ENCODE measurements at places on chromosomes 16 and 17.

DNA sequence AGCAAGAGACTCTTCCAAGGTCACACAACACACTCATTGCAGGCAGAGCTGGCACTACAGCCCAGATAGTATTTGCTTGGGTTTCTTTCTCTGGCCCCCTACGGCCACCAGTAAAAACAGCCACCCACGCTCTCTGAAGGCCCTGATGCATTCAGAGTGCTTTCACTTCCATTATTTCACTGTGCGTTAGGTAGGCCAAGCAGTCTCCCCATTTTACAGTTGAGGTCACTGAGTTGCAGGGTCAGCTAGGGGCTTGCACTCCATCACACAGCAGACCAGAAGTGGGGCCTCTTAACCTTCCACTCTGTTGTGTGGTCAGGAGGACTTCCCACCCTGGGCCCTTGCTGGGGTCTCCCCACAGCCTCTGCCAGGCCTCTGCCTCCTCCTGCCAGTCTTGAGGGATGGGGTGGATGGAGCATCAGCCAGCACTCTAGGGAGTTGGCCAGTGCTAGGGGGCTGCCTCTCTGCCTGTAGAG, 2.5 kb downstream of the TBX21 start:
- DNase-seq: no peak

- DNase-seq: no peak
These were observed 27.9 kb upstream of the HSBP1 start for GRCh38 chr16:83779886-83780285.

GRCh38 chr16:49140618-49141017, 141.0 kb downstream of the CBLN1 start:
- DNase-seq: no peak

- no peak for DNase-seq
These were observed 3.0 kb downstream of the TNK1 start for GRCh38 chr17:7383742-7384488.

- no peak for DNase-seq
These were observed 19.3 kb downstream of the TRPV2 start for GRCh38 chr17:16434662-16435061.

DNA sequence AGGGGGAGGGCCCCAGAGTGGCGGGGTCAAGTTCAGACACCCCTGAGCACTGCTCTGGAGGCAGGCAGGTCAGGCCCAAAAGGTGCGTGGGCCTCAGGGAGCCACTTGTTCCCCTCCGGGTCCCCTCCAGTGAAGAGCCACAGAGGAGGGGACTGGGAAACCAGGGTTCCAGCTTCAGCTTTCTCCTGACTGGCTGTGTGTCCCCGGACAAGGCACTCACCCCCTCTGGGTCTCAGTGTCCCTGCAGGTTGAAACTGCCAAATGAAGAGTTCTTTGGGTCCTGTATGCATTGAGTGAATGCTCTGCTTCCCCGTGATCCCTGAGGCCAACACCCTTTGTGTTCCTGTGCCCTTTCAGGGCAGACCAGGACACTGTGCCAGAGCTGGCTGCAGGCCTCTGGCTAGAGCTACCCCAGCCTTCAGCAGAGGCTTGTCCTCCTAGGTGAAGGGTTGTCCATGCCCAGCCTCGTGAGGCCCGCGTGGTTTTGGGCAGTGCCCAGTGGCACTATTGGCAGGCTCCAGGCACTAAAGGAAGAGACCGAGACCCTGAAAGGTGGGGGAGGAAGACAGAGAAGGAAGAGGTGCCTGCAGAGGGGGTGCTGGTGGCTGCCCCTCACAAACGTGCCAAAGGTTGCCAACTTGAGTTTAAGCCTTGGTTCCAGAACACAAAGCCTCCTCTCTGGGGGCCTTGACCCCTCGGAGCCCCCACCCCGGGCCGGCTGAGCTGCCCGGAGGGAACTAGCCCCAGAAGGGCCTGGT, 13.3 kb upstream of the WNT3 start:
- DNase-seq: no peak

GRCh38 chr17:50421308-50422051, 4.5 kb upstream of the ACSF2 start:
- no peak for DNase-seq

DNA sequence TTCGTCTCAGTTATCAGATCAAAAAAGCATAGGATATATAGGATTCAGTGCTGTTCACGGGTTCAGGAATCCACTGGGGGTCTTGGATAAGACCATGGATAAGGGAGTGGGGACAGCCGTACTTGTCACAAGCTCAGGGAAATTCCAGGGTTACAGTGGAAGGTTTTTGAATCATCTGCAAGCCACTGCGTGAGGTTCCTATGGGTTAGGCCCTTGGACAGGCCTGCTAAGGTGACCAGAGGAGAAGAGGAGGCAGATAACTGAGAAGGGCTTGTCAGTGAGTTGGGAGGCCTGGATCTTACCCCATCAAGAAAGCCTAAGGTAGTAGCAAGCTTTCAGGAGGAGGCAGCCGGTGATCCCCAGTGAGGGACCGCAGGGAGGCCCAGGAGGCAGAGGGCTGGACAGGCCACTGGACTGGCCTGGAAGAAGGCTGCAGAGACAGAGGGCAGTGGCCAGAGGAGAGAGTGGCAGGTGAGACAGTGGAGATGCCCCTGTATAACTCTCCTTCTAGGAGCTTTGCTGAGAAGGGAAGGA, 27.3 kb downstream of the NGFR start:
- DNase-seq: no peak

- DNase-seq: no peak
These were observed 136.3 kb upstream of the CHMP6 start for GRCh38 chr17:80855196-80855947.

Measured in neuronal stem cell (in vitro differentiated cells).